ENCODE measurements at places on chromosomes 3 and 15.

- DNase-seq: no peak
Measured at GRCh38 chr3:22836131-22836530, 367.0 kb upstream of the UBE2E2 start.

DNA sequence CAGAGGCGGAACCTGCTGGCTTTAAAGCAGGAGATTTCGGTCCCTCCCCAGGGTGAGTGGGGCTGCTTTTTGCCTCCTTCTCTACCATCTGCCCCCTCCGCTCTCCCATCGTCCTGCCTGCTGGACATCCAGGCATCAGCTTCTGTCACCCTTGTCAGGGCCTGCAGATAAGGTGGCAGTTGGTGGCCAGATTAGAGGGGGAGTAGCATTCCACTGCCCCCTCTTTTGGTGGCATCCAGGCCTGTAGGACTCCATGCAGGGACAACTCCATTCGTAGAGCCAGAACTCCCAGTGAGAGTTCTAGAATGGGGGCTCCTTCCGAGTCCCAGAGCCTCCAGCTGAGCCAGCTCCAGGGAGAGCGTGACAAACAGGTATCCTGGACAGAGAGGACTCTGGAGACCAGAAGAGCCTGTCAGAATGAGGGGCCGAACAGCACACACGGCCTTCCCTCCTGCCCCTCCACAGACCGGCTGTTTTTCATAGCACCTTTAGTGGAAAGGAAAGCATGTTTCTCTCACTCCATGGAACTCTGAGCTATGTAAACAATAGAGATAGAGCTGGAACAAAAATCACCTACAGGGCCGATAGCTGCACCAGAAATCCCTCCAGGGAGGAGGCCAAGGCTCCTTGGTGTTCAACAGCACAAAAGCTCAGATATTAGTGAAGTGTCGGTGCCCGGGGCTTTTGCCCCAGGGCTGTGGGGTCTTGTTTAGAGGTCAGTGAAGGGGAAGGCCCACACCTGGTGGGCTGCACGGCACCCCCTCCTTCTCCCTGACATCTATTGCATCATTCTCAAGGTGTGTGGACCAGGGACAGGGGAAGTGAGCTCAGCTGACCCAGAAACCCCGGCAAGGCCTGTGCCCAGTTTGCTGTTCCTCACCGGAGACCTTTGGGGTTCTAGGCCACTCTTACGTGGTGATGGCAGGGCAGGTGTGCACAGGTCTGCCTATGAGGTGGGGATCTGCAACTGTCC, 34.2 kb downstream of the MAGEF1 start:
- DNase-seq: no peak

DNA sequence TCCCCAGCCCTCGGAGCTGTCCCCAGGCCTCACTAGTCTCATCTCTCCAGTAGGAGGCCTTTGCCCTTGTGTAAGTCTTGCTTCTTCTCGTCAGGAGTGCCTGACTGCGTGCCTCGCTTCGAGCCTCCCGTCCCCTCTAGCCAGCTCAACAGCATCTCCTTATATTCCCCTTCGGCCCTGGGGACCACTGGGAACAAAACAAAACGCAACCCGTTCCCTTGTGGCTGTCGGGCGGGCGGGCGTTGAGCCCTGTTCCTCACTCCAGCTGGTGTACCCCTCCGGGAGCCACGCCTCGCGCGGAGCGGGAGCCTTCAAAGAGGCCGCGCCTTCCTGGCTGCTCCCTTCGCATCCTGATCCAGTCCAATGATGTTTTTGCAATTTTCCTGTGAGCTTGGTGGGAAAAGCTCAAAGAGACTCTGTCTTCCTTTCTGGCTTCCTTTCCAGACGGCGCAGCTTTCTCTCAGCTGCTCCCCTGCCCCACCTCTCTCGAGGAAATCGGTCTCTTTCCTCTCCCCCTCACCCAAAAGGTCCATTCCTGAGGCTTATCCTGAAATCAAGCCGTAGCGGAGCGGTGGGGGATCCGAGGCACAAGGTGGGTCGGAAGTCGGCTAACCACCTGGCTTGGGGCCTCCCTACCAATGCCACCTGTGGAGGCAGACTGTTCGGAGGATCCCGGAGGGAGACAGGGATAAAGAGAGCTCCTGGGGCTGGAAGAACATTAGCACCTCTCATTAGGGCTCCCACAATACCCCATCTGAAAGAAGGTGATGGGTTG, 33.4 kb upstream of the SRP14 start:
- DNase-seq: no peak

DNA sequence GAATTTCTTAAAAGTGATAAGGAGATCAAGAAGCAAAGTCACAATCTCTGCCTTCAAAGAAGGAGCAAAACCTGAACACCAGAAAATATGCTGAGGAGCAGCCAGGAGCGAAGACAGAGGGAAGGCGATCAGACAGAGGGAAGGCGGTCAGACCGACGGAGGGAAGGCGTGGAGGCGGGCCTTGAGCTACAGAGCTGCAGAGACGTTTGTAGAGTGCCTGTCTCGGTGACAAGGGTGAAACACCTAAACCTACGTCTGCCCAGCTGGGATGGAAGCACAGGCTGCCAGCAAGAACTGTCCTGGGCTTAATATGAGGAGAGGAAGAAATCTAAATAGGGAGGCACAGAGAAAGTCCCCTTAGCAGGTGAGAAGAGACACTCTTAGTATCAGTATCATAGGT, 476.0 kb downstream of the OCA2 start:
- DNase-seq: no peak

GRCh38 chr15:83846847-83847246, 192.9 kb downstream of the ADAMTSL3 start:
- DNase-seq: no peak

DNA sequence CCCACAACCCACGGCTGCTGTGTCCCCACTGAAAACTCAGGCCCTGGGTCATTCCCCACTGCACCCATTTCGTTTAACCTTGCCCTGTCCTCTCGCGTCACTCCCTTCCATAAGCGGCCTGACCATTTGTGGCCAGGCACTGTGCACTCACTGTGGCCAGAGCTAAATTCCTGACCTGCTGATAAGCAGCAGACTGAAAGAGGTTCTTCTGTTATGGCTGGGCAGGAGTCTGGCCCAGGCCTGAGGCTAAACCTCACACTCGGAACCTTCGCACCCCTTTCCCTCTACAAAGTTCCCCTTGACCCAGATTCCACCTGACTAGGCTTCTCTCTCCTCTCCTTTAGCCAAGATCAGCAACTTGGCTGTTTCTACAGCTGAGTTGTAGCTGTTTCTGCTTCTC, 62.3 kb downstream of the ADAMTS17 start:
- DNase-seq: no peak

- DNase-seq: no peak
Measured at GRCh38 chr3:7607676-7608075, 746.8 kb downstream of the GRM7 start.

GRCh38 chr3:181582619-181583018, 129.1 kb upstream of the SOX2 start:
- DNase-seq: no peak

DNA sequence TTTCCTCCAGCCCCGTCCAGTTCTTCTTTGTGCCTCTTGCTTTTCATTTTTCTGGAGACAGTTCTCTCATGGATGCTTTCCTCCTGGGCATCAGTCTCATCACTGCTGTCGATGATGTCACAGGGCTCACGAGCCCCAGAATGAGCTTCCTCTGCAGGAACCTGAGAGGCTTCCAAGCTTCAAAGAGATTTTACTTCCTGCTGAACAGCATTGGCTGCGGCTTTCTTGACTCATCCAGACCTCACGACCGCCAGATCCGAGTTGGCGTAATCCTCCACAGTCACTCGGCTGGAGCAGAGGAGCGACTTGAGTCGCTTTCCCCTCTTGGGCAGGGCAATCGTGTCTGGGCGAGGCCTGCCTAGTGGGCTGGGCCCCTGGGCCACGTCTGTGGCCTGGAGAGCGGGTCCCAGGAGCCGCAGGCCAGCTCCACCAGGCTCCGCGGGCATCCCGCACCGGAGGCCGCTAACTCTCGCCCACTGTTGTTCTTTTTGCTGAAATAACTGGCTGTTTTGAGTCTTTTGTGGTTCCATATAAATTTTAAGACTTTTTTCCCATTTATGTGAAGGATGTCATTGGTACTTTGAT, 20.8 kb upstream of the FAN1 start:
- no peak for DNase-seq
